ENCODE measurements at places on chromosomes 1 and 21.
A peak's percentile ranks its signal among the peaks of the same experiment; 100 is the strongest.

DNA sequence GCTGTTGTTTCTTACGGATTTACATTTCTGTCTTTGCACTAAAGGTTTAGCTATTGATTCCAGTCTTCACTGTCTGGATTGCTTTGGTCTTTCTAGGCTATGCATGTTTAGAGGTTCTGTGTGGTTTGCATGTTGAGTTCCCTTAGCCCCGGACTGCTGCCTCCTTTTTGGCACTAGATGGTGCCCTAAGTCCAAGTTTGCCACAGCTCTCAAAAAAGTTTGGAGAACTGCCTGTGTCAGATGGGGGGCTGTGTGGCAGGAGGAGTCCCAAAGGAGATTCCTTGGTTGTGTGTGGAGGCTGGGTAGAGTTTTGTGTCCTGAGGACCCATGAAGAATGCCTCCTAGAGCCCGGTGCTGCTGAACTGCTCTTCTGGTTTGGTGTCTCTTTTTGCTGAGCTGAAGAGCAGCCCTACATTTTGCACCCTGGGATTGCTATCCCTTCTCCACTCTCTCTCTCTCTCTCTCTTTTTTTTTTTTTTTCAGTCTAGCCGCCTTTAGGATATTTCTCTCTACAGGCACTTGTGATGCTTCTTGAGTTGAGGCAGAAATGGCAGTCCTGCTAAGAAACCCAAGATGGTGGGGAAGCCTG is 74.4 kb downstream of the PTGS2 start:
- peak; percentile 18 for DNase-seq

DNA sequence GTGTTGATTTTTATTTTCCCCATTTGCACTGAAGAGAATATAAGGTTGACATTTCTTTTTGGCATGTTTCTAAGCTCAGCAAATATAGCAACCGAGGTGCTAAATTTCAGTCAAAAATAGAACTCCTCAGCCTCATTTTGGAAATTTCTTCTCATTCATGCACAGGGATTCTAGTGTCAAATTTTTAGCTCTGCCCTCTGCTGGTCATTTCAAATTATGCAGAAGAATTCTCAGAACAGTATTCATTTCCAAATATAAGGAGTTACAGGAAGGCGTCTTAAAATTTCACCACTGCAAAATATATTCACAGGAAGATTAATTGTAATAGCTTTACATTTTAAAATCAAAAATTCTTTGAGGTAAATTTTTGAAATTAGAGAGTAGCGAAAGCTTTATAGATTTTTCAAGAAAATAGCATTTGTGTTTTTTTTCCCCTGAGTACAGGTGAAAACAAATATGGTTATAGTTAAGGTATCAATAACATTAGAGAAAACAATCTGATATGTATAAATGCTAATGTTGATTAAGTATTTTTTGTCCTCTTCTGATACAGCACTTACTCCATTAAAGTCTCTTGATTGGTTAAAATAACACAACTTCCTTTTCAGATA is 57.9 kb downstream of the FMN2 start:
- peak; percentile 37 for DNase-seq

GRCh38 chr1:2128189-2128901 is 66.2 kb downstream of the FAAP20 start:
- no peak for DNase-seq

DNA sequence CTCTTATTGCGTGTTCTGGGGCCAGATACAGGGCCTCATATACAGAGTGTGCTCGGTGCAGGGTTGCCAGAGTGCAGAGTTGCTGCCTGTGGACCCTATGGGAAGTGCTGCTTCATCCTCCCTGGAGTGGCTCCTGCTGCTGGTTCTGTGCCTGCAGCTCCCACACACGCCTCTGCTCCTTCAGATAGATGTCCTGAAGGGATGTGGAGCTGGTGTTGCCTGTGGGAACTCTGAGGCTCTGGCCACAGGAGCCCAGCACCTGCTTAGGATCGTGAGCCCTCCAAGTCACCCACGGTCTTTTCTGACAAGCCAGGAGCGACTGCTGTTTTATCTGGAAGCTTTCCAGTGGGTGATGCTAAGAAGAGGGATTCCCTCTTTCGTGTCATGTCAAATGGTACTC is 120.5 kb downstream of the CAMTA1 start:
- no peak for DNase-seq

GRCh38 chr1:208238710-208239472 is 5.3 kb downstream of the PLXNA2 start:
- peak; percentile 72 for DNase-seq

- no peak for DNase-seq
Observed at GRCh38 chr1:95793893-95794292, 559.9 kb downstream of the RWDD3 start.

DNA sequence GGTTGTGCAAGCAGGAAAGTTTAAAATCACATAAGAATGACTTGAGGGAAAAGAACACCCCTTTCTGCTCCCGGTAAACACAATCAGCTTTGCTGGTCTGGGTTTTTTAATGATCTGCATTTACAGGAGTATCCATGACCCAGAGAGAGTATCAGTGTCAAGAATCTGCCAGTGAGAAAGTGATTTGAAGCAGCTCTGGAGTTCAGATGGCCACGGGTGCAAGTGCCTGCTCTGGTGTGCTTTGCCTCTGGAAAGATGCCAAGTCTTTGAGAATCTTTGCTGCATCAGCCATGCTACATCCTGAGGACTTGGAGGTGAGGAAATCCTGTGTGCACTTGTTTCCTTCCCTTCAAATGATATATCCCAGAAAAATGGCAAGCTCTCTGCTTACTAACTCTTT is 18.6 kb upstream of the MYSM1 start:
- DNase-seq = peak; percentile 82

DNA sequence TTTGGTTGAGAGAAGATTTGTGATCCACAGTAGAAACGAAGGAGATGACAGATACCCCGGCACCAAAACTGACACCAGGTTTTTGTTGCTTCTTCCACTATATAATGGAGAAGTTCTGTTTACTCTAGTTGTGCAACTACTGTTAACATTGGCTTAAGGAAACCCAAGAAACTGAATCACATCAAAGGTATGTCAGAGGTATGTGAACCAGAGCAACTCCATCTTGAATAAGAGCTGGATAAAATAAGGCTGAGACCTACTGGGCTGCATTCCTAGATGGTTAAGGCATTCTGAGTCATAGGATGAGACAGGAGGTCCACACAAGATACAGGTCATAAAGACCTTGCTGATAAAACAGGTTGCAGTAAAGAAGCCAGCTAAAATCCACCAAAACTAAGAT is 173.7 kb upstream of the CAMK1G start:
- DNase-seq = no peak

DNA sequence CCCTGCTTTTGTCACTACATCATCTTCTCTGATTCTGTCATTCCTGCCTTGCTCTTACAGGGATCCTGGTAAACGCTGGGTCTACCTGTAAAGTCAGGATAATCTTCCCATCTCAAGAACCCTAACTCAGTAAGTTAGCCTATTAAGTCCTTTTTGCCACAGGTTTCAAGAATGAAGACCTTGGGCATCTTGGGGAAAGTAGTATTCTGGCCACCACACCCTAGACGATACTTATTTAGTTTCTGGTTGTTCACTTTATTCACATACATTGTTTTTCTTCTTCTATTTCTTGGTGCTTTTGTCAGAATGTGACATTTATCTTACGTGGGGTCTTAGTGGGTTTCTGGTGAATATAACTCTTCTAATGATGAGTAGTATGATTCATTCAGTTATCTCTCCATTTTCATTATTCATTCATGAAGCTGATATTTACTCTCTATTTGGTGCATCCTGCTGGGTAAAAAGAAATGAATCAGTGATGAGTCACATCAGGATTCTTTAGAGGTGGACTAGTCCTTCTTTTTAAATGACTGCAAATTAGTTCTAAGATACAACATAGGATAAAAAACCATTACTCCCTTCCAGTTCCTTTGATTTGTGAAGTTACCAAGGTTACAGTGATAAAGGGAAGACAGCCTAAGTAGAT is 514.4 kb upstream of the B3GALT2 start:
- DNase-seq = peak; percentile 35

- peak; percentile 31 for DNase-seq
Observed at GRCh38 chr21:42437786-42438185, 34.1 kb downstream of the UBASH3A start.

DNA sequence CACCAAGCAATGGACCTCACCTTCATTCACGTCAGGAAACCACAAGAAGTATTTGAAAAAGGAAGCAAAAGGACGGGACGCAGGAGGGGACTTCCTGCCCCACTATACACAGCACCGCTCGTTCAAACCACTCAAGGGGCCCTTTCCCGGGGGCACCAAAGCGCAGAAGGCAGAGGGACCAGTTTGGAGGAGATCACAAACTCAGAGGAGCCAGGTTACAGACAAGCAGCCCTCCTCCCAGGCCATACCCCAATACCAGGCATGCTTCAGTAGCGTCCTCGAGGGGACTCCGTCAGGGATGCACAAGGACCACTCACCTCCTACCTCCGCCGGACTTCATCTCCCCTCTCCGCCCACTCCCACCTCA is 685 bp downstream of the CRTC2 start:
- no peak for DNase-seq

DNA sequence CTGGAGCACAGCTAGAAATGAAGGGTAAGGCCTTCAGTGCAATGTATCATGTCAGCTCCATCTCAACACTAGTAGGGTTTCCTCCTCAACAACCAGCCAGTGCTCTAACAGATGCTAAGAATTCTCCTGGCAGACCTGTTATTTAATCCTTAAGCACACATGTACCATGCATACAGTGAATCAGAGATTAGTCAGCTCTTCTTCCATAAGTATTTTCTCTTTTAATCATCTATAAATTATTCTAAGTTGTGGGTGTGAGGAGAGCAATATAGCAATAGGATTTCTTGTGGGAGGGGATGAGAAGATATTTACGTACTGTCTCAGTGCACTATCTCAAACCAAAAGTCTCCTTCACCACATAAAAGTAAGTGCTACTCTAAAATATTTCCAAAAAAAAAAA is 95.3 kb downstream of the COP1 start:
- DNase-seq = no peak

DNA sequence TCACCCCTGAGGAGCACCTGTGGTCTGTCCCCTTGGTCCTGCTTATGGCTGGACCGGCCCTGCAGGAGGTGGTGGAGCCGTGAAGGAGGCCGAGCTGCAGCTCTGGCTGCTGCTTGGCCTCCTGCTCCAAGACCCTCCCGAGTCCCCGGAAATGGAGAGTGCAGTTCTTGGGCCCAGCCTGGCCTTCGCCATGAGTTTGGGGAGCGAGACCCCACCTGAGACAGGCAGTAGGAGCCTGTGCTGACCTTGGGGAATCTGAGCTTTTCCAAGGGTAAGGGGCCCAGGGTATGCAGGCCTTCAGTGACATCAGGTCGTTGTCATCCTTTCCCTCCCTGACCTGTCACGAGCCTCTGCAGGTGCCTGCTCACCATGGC is 14.1 kb downstream of the TMEM201 start:
- DNase-seq = no peak

- DNase-seq = no peak
Observed at GRCh38 chr1:93031711-93032110, 47.4 kb upstream of the MTF2 start.

DNA sequence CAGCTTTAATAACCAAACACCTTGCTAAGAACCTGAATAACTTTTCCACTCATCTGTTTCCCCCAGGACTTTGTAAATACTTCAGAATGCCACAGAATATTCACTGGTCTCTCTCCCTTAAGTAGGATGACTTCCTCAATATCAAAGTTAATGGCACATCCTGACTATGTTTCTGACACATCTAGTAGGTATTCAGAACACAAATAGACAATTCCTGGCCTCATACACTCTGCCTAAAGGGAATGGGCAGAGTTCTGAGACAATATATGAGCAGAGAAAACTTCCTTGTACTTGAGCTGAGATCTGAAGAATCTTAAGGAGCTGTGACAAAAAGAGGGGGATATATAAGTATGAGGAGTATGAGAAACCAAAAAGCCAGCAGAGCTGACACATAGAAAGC is 34.8 kb downstream of the ANKRD13C start:
- DNase-seq = no peak
